ENCODE measurements at places on chromosomes 1 and 21. TPM values are rescaled to one million over a fixed set of nuclear protein-coding genes. Genes with fewer than 3 reads are reported as not detected.

The C4BPB gene
- 2.6 TPM for total RNA-seq

The HHAT gene
- total RNA-seq, result 2.5 TPM

The FAM177B gene
- not detected for total RNA-seq

The NGF gene
- 5.2 TPM for total RNA-seq

The RPF1 gene
- total RNA-seq, result 22.4 TPM

The GPATCH4 gene
- 40.4 TPM for total RNA-seq

The S100A1 gene
- total RNA-seq, result 12.6 TPM

The MATN1 gene
- not detected for total RNA-seq

The LCE2A gene
- not detected for total RNA-seq

The UBR4 gene
- 156 TPM for total RNA-seq

The MYOG gene
- total RNA-seq, result not detected

The SYT14 gene
- not detected for total RNA-seq

The ZNF695 gene
- total RNA-seq, result not detected

The TBX15 gene
- total RNA-seq, result 10.4 TPM

- no peak for DNase-seq
Measured at GRCh38 chr1:201383647-201384405, 6.3 kb upstream of the TNNT2 start.

GRCh38 chr1:220450927-220451326 lies 77.0 kb upstream of the MARK1 start:
- DNase-seq, result no peak

GRCh38 chr1:5920201-5920600 lies 72.0 kb downstream of the NPHP4 start:
- no peak for DNase-seq

- DNase-seq, result no peak
Measured at GRCh38 chr1:85276978-85277639, 677 bp upstream of the BCL10 start.

GRCh38 chr1:109947582-109948284 lies 36.8 kb upstream of the AHCYL1 start:
- DNase-seq, result no peak

GRCh38 chr1:101200513-101200912 lies 36.3 kb upstream of the S1PR1 start:
- no peak for DNase-seq

GRCh38 chr1:31216016-31216415 lies 23.7 kb downstream of the NKAIN1 start:
- DNase-seq, result no peak

- no peak for DNase-seq
Measured at GRCh38 chr21:46054451-46054881, 43.4 kb upstream of the COL6A2 start.

- peak; percentile 79 for DNase-seq
Measured at GRCh38 chr1:47881505-47882442, 115.4 kb downstream of the TRABD2B start.

GRCh38 chr1:22916471-22916820 lies 56.2 kb downstream of the LACTBL1 start:
- no peak for DNase-seq

GRCh38 chr21:26753822-26754221 lies 91.4 kb downstream of the ADAMTS1 start:
- no peak for DNase-seq

DNA sequence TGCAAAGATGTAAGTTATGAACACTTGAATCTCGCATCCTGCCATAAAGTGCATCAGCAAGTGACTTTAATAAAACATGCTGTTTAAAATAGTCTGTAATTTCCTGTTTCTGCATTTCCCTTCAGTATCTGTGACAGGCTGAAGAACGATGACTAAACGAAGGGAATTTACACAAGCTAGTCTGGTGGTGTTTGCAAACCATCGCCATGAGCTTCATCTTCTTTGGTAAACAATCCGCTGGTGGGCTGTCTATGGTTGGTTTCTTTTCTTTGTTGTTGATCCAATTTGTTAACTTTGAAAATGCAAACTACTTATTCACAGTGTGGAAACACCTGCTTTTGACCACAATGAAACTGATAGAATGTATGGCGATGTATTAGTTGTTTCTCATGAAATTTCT lies 13.9 kb downstream of the SERTAD4 start:
- no peak for DNase-seq

DNA sequence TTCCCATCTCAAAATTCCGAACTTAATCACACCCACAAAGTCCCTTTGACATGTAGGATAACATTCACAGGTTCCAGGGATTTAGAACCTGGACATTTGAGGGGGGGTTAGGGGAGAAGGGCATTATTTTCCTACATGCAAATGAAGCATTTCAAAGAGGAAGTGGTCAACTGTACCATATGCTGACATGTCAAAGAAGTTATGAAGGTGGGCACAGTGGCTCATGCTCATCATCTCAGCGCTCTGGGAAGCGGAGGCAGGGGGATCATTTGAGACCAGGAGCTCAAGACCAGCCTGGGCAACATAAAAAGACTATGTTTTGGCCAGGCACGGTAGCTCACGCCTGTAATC lies 35.7 kb downstream of the PTP4A2 start:
- DNase-seq, result no peak

DNA sequence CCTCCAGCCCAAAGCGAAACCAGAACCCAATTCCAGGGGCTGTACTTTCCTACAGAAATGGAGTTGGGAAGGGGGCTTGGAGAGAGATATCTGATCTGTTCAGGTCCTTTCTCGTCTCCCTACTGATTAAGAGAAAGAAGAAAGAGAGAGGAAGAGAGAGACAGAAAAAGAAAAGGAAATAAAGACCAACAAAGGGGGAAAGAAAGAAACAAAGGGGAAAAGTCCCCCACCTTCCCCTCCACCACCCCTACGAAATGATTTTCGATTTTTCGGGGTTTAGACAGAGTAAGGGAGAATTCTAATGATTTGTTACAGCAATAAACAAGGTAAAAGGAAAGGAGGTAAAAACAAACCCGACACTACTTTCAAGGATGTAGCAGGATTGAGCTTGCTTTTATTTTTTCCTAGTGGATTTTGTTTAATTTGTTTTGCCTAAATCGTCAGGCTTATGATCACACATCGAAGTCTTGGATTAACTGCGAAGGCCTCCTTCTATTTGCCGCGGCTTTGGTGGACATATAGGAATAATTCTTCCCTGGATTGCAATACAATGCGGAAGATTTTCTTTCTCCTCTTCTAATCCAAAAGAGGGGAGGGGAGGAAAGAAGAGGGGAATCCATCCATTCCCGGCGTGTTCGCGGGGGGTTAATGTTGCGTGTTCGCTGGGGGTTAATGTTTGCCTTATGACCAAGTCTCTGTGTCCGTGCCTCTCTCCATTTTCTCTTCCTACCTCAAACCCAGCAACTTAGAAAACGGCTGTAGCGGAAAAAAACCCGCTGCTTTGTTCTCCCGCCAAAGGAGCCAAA lies 1.9 kb downstream of the TAL1 start:
- DNase-seq, result no peak

- DNase-seq, result no peak
Measured at GRCh38 chr1:227102056-227102455, 162.0 kb downstream of the COQ8A start.

DNA sequence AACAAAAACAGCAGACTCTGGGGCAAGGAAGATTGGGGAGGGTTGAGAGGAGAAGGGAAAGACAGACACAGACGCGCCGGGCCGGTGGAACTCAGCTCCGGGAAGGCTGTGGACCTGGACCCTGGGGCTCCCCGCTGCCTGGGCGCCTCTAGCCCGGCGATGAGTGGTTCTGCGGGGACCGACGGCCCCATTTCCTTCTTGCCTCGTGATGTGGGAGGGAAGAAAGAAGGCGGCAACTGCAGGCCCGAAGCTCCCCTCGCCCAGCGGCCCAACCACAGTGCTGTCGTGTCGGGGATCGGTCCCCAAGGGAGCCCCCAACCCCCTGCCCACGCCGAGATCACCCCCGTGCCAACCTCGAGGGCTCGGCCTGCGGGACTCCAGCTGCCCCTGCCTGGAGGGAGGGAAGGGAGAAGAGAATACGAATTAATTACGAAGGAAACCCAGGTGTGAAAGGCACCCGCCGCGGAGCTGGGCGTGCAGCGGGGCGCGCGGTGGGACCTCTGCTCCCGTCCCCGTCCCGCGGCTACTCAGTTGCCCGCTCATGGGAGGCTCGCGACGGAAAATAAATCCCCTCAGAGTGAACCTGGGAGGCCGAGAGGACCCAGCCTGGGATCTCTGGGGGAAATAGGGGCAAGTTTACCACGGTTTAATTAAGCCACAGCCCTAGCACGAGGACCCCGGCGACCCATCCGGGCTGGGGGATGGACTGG lies 7.4 kb downstream of the FOXD3 start:
- no peak for DNase-seq

DNA sequence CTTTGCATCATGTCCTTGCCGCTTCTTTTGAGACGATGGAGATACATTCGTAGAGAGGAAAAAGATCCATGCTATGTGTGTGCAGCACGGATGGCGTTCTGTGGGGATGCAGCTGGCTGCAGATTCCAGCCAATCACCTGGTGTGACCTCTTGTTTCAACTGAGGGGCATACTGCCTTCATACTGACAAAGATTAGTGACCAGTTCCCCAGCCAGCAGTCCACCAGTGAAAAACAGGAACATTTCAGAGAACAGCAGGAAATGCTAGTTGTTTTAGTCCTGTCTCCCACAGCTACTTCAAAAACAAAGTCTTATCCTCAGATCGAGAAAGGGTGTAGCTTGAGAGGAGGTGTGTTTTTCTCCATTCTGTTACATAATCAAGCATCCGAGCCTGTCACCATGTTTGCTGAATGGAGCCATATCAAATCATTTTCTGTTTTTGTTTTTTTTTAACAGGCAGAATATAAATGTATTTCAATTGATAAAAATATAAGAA lies 255.7 kb upstream of the FMN2 start:
- DNase-seq, result no peak

DNA sequence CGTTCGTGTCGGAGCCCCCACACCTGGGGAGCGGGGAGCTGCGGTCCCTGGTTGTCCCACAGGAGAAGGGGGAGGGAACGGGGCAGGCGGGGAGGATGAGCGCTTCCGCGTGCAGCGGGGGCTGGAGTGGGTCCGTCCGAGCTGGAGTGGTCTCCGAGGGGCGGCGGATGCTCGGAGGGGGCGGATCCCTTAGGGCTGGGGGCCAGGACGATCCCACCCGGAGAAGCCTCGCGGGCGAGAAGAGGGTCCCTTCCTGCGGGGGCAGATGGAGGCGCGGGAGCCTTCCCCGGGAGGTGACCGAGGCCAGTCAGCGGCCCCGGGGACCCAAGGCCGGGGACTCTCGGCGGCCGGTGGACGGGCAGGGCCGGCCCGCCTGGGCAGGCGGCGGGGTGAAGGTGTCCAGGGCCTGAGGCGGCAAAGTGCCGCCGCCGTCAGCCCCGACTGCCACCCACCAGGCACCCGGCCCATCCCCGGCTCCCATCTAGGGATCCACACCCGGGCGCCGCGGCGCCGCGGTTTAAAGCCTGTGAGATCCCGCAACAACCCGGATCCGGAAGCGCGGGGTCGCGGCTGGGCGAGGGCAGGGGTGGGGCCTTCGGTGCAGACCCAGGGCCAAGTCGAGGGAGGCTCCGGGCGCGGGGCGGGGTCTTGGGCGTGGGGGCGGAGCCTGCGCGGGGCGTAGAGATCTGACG lies 5.3 kb upstream of the CCDC27 start:
- DNase-seq, result peak; percentile 96

DNA sequence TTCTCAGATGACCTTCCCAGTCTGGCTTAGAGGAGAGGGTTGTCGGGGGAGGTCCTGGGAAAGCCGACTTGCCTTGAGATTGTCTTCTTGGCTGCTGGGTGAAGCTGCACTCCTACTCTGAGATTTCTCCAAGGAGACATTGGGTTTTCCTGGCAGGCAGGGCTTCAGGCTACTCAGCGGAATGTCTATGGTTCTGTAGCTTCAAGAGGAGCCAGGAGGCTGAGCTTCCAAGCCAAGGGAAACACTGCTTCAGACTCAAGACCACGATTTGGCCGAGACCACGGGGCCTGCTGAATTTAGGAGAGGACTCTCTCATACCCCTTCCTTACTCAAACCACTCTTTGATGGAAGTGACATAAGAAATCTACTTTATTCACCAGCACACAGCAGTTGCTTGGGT lies 67.8 kb downstream of the NTMT2 start:
- no peak for DNase-seq

DNA sequence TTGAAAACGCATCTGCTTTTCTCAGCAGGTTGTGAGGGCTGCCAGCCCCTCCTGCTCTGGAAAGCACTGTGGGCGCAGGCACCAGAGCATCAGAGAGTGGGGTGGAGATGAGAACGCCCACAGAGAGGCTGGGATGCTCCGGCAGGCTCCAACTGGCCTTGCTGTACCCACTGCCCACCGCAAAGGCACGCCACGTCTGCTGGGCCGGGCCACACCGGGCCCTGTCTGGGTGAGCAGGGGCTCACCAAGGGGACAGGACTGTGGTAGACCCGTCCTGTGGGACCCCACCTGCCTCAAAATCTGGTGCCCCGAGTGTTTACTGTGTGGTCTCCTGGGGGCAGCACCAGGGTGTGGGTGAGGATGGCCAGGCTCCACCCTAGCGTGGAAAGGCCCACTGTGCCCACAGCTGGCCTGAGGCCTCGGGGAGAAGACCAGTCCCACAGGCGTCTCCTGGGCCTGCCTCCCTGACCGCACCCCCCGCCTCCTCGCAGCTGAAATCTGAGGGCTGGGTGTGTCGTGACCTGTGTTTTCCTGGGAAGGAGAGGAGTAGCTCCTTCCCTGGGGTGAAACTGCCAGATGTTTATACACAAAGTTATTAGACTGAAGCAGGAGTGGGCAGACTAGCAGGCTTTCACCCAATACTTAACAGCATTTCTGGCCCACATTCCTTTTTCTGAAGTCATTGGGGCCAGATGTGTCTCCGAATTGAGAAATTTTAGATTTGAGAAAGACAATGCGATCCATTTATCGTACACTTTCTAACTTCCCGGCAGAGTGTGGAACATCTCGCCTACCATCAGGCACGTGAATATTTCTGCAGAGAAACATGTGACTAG lies 53.8 kb downstream of the STUM start:
- no peak for DNase-seq

GRCh38 chr1:37358992-37359391 lies 115.4 kb upstream of the ZC3H12A start:
- DNase-seq, result no peak

GRCh38 chr1:228687587-228687986 lies 47.7 kb upstream of the RHOU start:
- no peak for DNase-seq

GRCh38 chr1:39105841-39106765 lies 80.0 kb downstream of the NDUFS5 start:
- DNase-seq, result no peak

- DNase-seq, result no peak
Measured at GRCh38 chr1:100631015-100631551, 88.5 kb upstream of the VCAM1 start.

DNA sequence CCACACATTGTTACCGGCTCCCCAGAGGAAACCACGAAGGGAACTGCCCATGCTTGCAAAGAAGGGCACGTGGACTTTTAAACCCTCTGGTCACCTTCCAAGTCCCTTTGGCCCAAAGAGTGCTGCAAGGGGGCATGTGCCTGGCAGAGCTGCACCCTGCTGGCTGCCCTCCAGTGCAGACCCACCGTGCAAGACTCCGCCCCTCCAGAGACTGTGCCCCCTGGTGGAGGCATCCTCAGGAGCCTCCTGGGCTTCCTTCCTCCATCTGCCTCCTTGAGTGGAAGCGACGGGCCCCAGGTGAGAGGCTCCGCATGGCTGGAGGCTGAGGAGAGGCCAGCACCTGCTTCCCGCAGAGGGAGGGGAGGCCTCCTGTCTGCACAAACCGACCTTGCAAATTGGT lies 100.6 kb downstream of the CRYAA start:
- no peak for DNase-seq

All from mesenteric fat pad (tissue), 1 donor.